ENCODE measurements at places on chromosomes 5 and 9.

DNA sequence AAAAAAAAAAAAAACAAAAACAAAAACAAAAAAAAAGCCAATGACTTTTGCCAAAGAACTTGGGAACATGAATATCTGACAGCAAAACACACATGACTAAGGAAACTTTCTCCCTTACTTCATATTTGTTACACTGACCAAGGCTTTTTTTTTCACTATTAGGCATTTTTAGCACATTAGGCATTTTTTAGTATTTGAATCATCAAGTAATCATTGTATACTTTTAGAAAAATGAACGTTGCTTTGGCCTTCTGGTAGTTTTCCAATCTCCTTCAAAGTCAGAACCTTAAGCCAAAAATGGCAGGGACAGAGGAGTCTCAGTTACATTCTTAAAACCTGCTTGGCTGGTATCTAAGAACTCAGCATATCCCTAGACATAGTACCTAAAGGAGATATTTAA lies 19.3 kb downstream of the NREP start:
- no peak for DNase-seq

DNA sequence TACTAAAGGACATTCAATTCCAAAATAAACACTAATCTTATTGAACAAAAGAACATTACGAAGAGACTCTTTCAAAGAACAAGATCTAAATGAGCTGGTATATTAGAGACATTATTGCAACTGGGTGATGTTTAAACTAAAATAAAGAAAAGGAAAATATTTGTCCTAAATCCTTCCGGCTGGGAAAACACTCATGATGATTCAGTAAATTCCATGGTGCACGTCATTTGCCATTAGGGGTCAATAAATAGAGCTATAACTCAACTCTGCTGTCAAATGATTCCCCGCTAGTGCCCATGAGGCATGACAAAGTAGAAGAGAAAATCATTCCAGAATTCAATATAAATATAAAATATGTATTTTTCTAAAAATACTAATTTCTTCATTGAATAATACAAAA lies 565.5 kb upstream of the TUSC1 start:
- DNase-seq = no peak

GRCh38 chr5:115992848-115993350 lies 30.6 kb downstream of the LVRN start:
- DNase-seq = no peak

DNA sequence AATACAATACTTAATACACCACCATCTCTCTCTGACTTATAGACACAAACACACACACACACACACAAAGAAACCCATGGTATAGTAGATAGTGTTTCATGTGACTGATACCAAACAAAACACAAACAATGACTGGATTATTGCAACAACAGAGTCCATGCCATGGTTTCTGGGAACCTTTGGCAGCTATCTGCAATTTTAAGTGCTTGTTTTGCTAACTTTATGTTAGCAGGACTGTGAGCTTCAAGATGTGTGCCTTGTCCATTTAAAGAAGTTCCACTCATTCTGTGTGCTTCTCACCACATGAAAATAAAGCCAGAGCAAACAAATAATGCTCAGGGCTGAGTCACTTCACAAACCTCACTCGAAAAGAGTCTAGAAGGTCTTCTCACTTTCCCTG lies 15.1 kb upstream of the LURAP1L start:
- no peak for DNase-seq

DNA sequence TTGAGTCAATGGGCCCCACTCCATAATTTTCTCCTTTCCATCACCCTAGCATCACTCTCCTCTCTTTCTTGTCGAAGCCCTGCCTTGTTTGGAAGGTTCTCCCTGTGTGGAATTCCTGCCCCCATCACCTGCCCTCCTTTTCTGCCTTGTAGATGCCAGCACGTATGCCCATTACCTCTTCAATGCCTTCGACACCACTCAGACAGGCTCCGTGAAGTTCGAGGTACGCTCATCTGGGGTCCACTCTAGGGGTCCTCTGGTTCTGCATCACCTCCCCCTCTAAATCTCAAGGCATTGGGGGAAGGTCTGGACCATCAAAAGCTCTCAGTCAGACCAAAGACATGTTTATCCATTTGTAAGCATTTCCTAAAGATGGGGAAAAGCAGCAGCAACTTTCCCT lies 61.8 kb upstream of the GABRP start:
- no peak for DNase-seq

DNA sequence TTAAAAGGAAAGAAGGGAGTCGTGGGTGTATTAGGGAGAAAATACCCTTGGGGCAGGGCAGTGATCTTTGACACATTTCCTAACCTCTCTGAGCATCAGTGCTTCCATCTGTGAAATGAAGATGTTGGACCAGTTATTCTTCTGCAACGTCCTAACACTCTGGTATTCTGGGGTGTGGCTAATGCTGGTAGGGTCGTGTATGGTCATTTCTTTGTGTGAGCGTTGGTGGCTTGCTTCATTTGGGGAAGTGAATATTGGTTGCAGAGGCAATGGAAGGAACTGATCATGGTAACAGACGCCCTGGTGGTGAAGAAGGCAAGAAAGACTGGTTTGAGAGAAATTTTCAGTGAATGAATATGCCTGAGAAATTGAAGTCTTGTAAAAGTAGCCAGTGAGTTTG lies 67.9 kb upstream of the TTC23L start:
- DNase-seq = no peak

GRCh38 chr5:61493973-61494372 lies 161.9 kb downstream of the ZSWIM6 start:
- DNase-seq = no peak

- DNase-seq = no peak
Observed at GRCh38 chr5:26940994-26941393, 97.4 kb downstream of the CDH9 start.

- DNase-seq = no peak
Observed at GRCh38 chr5:38426490-38426889, 130.0 kb downstream of the LIFR start.

DNA sequence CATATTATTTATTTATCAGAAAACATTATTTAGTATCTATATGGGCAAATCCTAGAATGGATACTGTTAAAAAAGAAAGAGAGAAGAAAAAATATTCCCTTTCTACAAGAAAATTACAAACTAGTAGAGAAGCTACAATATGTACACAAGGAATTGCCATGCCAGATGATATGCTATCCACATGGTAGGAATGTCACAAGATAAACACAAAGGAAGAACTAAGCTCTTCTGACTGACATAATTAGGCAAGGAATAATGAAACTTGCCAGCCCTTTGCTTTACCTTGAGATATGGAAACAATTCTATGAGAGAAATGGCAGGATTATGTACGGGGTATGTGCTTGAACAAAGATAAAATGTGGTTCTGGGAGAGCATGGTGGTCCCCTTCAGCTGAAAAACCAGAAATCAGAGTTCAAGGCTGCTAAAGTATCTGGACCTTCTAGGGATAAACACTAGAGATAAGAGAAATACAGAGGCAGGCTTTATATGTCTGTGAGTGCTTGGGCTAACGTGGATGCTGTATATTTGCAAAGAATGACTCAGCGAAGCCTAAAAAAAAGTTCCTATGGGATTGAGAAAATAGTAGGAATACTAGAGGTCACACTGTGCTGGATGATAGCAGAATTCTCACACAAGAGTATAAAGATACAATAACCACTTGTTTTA lies 451.6 kb downstream of the TLE1 start:
- DNase-seq = no peak

- no peak for DNase-seq
Observed at GRCh38 chr5:131394128-131394527, 130.3 kb downstream of the CDC42SE2 start.

- no peak for DNase-seq
Observed at GRCh38 chr9:2281803-2282185, 266.6 kb downstream of the SMARCA2 start.

DNA sequence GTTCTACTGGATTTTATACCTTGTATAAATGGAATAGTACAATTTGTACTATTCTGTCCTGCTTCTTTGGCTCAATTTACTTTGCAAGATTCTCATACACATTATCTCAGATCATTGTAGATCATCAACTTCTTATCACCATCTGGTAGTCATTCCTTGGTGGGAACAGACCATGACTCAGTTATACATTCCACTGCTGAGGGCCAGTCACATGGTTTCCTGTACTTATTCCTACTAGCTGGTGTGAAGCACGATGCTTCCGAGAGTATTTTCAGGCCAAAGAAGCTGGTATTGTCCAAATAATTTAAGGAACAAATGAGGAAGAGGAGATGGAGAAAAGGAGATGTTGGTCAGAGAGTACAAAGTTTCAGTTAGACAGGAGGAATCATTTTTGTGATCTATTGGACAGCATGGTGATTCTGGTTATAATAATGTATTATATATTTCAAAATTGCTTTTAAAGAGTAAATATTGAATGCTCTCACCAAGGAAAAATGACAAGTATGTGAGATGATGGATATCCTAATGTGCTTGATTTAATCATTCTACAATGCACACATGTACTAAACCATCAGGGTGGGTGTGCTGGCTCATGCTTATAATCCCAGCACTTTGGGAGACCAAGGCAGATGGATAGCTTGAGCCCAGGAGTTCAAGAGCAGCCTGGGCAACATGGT lies 124.1 kb downstream of the SYK start:
- no peak for DNase-seq

- no peak for DNase-seq
Observed at GRCh38 chr5:163706053-163706771, 200.8 kb downstream of the MAT2B start.

- DNase-seq = no peak
Observed at GRCh38 chr5:77129391-77129990, 42.4 kb upstream of the ZBED3 start.

DNA sequence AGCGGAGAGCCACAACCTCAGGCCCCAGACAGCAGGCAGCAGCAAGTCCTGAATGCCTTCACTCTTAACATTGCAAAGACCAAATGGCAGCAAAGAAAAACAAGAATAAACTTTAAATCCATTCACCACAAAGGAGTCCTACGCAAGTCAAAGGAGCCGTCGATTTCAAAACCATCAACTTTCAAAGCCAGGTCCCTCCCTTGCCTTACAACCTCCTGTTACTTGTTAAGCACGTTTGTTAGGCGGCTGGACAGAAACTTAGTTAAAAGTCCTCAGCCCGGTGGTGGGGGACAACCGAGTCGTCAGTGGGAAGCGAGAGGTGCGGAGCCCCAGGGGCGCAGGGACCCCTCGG lies 938 bp downstream of the LPAR1 start:
- no peak for DNase-seq

GRCh38 chr9:131449276-131449675 lies 53.4 kb upstream of the POMT1 start:
- DNase-seq = no peak

- DNase-seq = no peak
Observed at GRCh38 chr9:134741846-134742245, 100.2 kb downstream of the COL5A1 start.

DNA sequence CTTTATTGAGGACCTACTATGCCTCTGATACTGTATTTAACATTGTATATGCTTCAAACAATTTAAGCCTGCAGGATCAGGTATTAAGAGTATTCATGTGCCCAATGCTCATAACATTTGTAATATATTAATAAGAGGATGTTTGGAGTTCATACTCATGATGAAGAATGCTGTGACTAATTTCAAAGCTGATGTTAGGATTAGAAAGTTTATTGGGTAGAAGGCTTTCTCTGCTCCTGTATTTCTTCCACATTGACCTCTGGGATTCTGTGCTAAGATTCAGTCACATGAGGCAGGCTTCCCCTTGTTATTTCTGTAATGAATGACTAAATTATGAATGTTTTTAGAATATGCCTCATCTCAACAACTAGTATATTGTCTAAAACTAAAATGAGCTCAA lies 456.4 kb downstream of the NFIB start:
- DNase-seq = no peak

DNA sequence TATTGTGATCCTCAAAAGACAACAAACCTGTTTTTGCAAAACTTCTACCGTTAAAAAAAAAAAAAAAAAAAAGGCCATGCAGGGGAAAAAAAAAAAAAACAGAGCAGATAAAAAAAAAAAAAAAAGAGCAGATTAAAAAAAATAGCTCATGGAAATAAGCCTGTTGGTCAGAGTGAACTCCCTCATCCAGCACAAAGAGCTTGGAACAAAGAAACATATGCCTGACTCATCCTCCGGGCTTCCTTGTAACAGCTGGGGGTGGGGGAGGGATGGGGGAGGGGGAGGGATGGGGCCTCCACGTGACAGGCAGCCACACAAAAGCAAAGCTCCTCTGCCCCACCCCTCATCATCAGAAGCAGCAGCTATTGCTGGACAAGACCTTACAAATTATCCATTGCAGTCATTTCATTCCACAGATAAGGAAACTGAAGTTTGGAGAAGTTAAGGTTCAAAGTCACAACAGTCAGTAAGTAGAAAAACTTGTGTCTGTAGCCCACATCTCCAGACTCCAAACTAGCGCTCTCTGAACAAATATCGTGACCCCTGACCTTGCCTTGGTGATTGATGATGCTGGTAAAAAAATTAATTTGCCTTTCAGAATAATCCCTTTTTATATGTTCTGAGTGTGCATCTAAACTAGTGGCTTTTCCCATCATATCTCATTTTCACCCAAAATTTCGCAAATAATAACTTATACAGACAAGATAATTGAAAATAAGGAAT lies 38.9 kb downstream of the SLC35D2 start:
- DNase-seq = peak; percentile 6

GRCh38 chr5:92980491-92980890 lies 600.5 kb downstream of the NR2F1-AS1 start:
- no peak for DNase-seq

DNA sequence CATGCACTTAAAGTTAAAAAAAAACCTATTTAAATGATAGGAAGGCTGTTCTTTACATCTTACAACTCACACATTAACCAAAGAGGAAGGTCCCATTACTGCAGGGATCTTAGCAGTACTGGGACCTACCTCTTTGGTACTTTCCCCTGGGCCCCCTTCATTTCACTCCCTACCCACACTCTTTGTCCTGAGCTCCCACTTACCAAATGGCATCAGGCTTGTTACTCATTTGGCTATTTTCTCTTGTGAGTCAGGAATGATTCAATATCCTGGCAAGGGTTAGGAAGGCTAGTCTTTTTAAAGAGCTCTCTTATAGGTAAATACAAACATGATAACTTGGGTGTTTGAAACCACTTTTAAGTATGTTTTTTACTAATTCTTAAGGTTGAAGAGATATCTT lies 117.4 kb upstream of the ELL2 start:
- no peak for DNase-seq

GRCh38 chr5:168135897-168136296 lies 155.5 kb upstream of the WWC1 start:
- DNase-seq = no peak

DNA sequence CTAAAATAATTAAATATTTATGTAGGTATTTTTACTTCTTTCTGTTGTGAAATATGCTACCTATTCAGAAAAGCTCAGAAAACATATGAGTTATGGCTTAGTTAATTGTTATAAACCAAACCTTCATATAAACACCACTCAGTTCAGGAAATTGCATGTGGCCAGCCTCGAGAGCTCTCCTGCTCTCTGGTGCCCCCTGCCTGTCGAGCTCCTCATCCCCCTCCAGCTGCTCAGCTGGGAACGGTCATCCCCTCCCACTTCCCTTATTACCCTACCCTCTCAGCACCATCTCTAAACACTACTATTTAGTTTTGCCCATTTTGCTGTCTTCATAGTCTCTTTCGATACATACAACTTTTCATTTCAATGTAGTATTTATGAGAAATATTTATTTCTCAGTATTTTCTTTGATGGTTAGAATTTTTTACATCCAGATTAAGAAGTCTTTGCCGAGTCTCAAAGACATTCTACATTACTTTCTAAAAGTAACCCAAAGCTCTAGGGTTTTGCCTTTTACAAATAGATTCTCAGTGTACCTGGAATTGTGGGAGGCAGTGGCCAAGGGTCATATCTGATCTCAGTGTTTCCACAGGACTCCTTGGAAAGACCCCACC lies 51.2 kb upstream of the SEMA4D start:
- no peak for DNase-seq

- no peak for DNase-seq
Observed at GRCh38 chr5:32331217-32331934, 18.6 kb upstream of the MTMR12 start.

GRCh38 chr5:37111426-37112382 lies 137.5 kb downstream of the CPLANE1 start:
- DNase-seq = no peak

Data from esophagus squamous epithelium (tissue), 5 donors.